HL-60 (cell line): ENCODE measurements at places on chromosomes 16 and 17.

DNA sequence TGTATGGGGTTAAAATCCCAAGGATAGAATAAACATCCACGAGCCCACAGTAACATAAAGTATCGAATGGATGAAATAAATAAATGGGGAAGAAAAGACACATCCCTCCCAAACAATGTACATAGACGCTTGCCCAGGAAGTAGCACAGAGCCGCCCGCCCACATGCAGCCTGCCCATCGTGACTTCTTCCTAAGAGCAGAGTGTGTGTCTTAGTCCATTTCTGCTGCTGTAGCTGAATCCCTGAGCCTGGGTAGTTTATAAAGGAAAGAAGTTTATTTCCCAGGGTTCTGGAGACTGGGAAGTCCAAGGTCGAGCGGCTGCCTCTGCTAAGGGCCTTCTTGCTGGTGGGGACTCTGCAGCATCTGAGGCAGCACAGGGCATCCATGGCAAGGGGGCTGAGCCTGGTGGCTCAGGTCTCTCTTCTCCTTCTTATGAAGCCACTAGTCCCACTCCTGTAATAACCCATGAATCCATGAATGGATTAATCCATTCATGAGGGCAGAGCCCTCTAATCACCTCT, 39.4 kb upstream of the ZNF469 start:
- DNase-seq: no peak

DNA sequence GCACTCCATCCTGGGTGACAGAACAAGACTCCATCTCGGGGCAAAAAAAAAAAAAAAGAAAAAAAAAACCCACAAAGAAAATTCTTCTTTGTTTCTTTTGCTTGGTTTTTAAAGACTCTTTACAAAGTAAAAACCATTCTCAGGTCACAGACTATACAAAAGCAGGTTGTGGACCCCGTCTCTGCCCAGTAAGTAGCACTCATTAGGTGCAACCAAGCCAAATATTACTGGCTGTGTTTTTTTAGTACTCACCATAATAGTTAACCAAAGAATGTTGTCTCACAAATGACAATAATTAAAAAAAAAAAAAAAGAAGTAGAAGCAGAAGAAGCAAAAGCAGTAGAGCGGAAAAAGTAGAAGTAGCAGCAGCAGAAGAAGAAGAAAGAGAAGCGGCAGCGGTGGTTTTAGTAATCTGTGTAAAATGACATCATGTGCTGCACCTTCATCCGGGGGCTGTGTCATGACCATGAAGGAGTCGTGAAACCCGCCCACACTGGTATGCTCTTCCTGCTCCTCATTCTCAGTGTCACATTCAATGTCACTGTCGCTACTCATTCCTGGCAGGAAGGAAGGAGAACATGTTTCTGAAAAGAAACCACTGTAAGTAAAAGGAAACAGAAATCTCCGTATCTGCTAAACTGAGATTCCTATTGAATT, 105.4 kb downstream of the TRIM37 start:
- peak; percentile 90 for DNase-seq

GRCh38 chr16:15961060-15961511, 11.7 kb downstream of the ABCC1 start:
- DNase-seq: no peak

- no peak for DNase-seq
Measured at GRCh38 chr17:56656701-56657327, 63.3 kb downstream of the NOG start.

GRCh38 chr17:19426631-19427030, 15.6 kb downstream of the RNF112 start:
- no peak for DNase-seq

- no peak for DNase-seq
Measured at GRCh38 chr17:62057696-62058095, 7.4 kb downstream of the MED13 start.

DNA sequence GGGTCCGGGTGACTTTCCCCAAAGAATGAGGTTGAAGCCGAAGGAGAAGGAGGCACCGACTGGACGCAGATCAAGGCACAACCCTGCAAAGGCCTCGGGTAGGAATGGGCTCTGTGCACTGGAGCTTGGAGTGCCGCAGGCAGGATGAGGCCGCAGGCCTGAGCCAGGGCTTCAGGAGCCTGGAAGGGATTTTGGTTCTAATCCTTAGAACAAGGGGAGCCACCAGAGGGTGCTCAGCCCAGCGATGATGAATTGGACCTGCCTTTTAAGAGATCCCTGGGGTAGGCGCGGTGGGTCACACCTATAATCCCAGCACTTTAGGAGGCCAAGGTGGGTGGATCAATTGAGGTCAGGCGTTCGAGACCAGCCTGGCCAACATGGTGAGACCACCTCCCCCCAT, 8.1 kb downstream of the CIBAR2 start:
- DNase-seq: no peak

GRCh38 chr17:40452921-40453378, 9.7 kb downstream of the IGFBP4 start:
- no peak for DNase-seq

DNA sequence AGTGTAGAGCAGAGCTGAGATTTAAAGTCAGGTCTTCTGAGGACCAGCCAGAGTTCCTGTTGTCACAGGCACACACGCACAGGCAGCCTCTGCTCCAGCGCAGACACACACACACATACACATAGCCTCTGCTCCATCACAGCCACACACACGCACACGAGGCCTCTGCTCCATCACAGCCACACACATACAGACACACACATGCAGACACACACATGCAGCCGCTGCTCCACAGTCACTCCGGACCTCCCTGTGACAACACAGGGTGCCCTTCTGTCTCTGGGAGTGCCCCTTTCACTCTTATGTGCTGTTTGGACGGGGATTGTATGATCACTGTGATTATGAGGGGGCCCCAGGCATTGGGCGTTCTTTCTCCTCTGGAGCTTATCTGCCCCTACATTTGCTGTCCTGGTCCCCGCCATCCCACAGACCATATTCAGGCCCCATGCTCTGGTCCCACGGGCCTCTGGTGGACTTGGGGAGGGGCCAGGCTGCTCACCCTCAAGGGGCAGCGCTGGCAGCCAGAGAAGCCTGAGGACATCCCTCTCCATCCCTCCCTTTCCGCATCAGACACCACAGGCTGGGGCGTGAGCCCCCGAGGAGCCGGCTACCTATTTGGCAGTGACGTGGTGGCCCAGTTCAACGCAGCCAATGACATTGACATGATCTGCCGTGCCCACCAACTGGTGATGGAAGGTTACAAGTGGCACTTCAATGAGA, 7.5 kb downstream of the TBX6 start:
- no peak for DNase-seq

DNA sequence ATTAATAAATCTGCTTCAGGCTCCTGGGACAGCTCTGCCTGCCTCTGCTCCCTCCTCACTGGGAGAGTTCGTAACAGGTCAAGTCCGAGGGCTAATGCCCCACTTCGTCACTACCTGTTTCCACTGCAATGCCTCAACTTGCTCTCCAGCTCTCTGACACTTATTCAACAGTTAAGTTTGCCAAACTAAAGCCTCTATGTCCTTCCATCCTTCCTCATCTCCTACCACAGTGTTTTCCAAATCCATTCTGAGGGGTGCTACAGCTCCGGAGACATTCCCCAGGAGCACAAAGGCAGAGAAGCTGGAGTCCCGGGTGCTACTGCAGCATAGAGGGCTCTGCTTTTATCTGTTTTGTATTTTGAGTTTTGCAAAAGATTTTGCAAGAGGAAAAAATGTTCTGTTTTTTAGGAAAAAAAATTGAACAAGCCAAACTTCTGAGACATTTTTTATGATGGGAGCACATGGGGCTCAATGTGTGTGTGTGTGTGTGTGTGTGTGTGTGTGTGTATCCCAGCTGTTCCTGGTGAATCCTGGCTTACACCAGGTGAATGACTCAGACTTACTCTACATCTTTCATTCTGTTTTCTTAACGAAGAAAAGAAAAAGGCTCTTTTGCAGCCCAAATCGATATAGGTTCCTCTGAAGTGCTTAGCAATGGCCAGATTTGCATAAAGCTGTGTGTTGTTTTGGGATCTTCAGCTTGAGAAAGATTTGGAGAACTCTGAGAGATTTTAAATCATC, 46.1 kb upstream of the MYOCD start:
- DNase-seq: no peak

DNA sequence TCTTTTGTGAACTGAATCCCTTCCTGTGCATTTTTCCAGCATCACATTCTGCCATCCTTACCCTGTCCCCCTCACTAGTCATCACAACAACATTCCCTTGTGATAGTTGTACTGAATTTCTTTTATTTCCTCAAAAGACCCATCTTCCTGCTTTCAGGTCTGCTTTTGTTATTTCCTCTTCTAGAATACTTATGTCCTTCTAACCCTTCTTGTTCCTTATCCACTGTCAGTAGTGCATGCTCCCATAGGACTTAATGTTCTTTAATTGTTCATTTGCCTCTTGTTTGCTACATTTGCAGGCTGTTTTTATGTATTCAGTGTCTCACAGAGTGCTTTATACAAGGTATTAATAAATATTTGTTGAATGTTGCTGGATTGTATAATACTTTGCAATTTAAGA, 73.0 kb downstream of the BCAS3 start:
- DNase-seq: no peak

- DNase-seq: no peak
Measured at GRCh38 chr16:4876646-4877379, 29.5 kb downstream of the UBN1 start.

GRCh38 chr16:25033852-25034251, 18.7 kb upstream of the ARHGAP17 start:
- no peak for DNase-seq

DNA sequence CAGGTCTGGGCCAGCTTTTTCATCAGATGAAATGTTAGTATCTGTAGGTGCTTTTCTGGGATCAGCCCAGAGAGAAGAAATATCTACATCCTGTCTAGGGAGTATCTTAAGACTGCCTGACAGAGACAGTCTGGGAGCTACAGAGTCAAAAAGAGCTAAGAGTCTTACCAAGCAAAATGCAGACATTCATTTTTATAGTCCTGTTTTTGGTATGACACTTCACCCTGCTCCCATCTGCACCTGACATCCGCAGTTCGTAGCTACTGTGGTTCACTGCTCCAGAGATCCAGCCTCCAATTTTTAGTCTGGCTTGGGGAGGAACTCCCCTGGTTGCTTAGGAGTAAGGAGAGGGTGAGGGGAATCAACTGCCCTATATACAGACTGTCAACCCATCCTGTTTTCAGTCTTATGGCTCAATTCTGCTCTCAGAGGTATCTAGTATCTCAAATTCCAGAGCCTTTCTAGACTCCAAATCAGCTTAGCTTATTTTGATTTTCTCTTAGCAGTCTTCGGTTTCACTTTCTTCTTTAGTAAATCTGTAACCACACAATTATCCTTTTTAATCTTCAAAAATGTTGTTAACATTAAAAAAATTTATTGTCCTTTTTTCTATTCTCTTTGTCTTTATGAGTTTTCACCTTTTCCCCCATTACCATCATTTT, 97.8 kb downstream of the TMEM100 start:
- no peak for DNase-seq

DNA sequence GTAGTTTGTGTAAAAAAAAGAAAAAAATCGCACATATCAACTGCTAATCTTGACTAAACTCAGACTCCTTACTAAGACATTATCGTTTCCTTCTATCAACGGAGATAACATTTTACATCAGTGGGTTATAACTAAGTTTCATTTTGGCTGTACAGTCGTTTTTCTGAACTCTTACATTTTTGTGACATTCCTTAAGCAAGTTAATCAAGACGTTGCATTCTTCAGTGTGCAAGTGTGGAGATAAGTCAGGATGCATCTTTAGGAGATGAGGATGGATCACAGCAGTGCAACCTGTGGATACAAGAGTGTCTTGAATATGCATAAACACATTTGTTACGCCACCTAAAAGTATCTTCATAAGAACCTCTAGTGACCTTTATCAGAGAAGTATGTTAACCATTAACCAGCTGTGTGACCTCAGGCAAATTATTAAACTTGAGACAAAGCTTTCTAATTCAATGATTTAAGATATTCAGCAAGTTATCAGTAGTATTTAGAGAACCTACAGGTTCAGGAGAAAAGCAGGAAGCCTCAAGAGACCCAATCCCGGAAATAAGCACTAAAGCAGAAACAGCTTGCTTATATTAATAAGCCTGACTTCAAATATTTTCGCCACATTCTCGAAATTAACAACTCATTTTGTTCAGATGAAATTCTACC, 9.4 kb downstream of the CMC2 start:
- DNase-seq: no peak
